Epithelial cell of alveolus of lung (primary cell): ENCODE measurements at places on chromosomes 2 and 18. TPM values are rescaled to one million over a fixed set of nuclear protein-coding genes. Genes with fewer than 3 reads are reported as not detected.

Gene AQP12B
- not detected in 2 replicates for total RNA-seq

Gene MFSD2B
- total RNA-seq, result 0.13 TPM in 1 of 2 replicates, not detected in the other

Gene TDRD15
- total RNA-seq, result not detected in 2 replicates

Gene DES
- total RNA-seq, result under 0.01 and 20.4 TPM in 2 replicates

Gene PDCD1
- not detected in 2 replicates for total RNA-seq

Gene PLCD4
- total RNA-seq, result 0.13 and 9.3 TPM in 2 replicates

Gene FNDC4
- total RNA-seq, result 10.4 and 20.9 TPM in 2 replicates

Gene GPR17
- total RNA-seq, result not detected in 2 replicates

Gene SLC9A4
- total RNA-seq, result not detected in 2 replicates

Gene TMEM37
- 0.13 and 9.8 TPM in 2 replicates for total RNA-seq

Gene HOXD12
- not detected in 2 replicates for total RNA-seq

Gene GPAT2
- 0.08 and 4.9 TPM in 2 replicates for total RNA-seq

Gene CPLX4
- total RNA-seq, result not detected in 2 replicates

Gene SERPINB3
- total RNA-seq, result under 0.01 TPM in 1 of 2 replicates, not detected in the other

Gene EHD3
- 23.0 and 36.4 TPM in 2 replicates for total RNA-seq

Gene PSTPIP2
- 3.3 and 11.2 TPM in 2 replicates for total RNA-seq

Gene SPATA3
- not detected in 2 replicates for total RNA-seq

Gene HRH4
- total RNA-seq, result not detected in 2 replicates

Gene POTEC
- not detected in 2 replicates for total RNA-seq

Gene SPATS2L
- total RNA-seq, result 142 and 165 TPM in 2 replicates

Gene PLGLB2
- total RNA-seq, result 0.32 TPM in 1 of 2 replicates, not detected in the other

Gene GKN1
- total RNA-seq, result not detected in 2 replicates

Gene FHOD3
- 3.0 and 4.9 TPM in 2 replicates for total RNA-seq

Gene RNF144A
- 5.0 and 6.0 TPM in 2 replicates for total RNA-seq

Gene ATG16L1
- total RNA-seq, result 16.0 and 16.8 TPM in 2 replicates

Gene SFXN5
- 10.7 and 16.4 TPM in 2 replicates for total RNA-seq

Gene CNRIP1
- 25.4 and 39.2 TPM in 2 replicates for total RNA-seq

Gene FTCDNL1
- 0.39 TPM in 1 of 2 replicates, not detected in the other for total RNA-seq

Gene FRZB
- total RNA-seq, result 0.52 and 0.64 TPM in 2 replicates

Gene C2orf74
- total RNA-seq, result 6.3 and 14.3 TPM in 2 replicates

Gene ING5
- total RNA-seq, result 16.2 and 21.1 TPM in 2 replicates

Gene SFTPB
- total RNA-seq, result 1.9 TPM in 1 of 2 replicates, not detected in the other

Gene SIX2
- total RNA-seq, result 0.13 and 0.72 TPM in 2 replicates

Gene SLC19A3
- 1.0 and 1.9 TPM in 2 replicates for total RNA-seq

Gene LIMS2
- 1.3 TPM in 1 of 2 replicates, not detected in the other for total RNA-seq

Gene ASB18
- total RNA-seq, result not detected in 2 replicates

Gene FAM237A
- total RNA-seq, result not detected in 2 replicates

Gene SULT1C2
- not detected in 2 replicates for total RNA-seq

Gene DYNAP
- not detected in 2 replicates for total RNA-seq

Gene EFHD1
- total RNA-seq, result 0.40 and 2.2 TPM in 2 replicates

Gene FOXD4L1
- total RNA-seq, result under 0.01 and 0.16 TPM in 2 replicates

Gene POTEI
- total RNA-seq, result not detected in 2 replicates

Gene ALPP
- total RNA-seq, result not detected in 2 replicates

Gene IL36RN
- total RNA-seq, result not detected in 2 replicates

Gene SCG2
- 4.4 and 11.7 TPM in 2 replicates for total RNA-seq

Gene LONRF2
- 0.13 TPM in 1 of 2 replicates, not detected in the other for total RNA-seq

Gene KCNE4
- 5.0 and 13.6 TPM in 2 replicates for total RNA-seq

Gene UGT1A5
- total RNA-seq, result not detected in 2 replicates

Gene MDH1B
- total RNA-seq, result 0.26 and 1.3 TPM in 2 replicates

Gene STAM2
- 19.5 and 25.9 TPM in 2 replicates for total RNA-seq

Gene ARMC9
- 16.3 and 20.8 TPM in 2 replicates for total RNA-seq

Gene GRB14
- total RNA-seq, result 1.3 TPM in 1 of 2 replicates, not detected in the other

Gene FSIP2
- 0.13 and 0.24 TPM in 2 replicates for total RNA-seq

Gene PSMA8
- not detected in 2 replicates for total RNA-seq

Gene HSBP1L1
- 13.7 and 61.7 TPM in 2 replicates for total RNA-seq

Gene DNAJC5G
- not detected in 2 replicates for total RNA-seq

Gene MC5R
- total RNA-seq, result not detected in 2 replicates
